ENCODE measurements at places on chromosomes 4 and X.

- no peak for DNase-seq
Observed at GRCh38 chrX:41468647-41469323, 21.6 kb downstream of the NYX start.

DNA sequence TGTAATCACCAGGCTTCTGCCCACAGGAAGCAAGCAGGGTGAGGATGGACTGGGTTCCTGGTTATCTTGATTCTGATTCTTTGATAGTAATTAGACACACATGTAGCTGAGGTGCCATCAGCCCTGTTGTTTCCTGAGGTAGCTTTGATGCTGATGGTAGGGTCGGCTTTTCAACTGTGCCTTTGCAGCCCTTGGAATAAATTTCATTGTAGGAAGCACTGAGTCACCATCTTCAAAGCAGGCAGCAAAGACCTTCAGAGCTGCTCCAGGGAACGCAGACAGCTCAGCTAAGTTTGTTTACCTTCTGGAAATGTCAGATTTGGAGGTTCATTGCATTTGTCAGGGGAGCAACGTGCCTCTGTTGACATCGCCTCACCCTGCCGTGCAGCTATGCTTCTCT is 135.4 kb downstream of the ASMT start:
- no peak for DNase-seq

DNA sequence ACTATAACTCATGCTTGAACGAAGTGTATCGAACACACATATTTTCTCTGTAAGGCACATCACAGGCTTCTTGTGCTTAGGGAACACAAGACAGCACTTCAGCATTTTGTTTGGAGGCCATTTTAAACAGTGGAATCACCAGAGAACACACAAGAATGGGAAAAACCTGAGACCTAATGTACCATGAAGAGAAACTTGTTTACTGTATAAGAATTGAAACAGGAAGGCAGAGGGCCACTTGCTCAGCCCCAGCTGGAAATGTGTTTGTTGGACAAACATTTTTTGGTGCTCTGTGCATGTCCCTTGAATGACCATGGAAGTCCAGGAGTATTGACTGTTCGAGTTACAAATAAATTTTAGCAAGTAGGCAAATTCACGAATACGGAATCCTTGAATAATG is 47.5 kb downstream of the RAPGEF2 start:
- no peak for DNase-seq

GRCh38 chrX:21479695-21480270 is 105.6 kb downstream of the CNKSR2 start:
- no peak for DNase-seq

GRCh38 chr4:48767055-48767929 is 12.8 kb downstream of the FRYL start:
- no peak for DNase-seq

DNA sequence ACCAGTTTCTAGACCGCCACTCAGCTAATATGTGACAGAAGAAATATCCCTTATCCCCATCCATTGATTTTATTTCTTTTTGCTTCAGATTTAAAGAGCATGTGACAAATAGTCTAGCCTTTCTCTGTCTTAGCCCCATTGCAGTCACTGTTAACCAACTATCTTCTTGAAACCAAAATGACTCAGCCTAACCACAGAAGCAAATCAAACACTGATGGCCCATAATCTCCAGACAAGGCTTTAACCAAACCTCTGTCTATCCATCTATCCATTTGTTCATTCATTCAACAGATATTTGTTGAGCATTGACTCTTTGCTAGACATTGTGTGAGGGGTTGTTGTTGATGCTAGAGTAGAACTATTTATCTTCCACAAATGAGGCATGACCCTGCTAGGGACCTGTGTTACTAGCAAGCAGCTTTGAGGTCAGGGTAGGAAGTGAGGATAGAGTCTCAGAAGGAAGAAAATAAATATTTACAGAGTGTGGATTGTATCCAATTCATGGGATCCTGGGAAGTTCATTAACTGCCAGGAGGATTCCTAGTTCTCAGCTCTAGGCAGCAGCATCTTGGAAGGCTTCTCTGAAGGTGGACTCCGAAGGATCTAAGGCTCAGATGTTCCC is 22.5 kb downstream of the HNRNPH2 start:
- DNase-seq: no peak

- DNase-seq: no peak
Observed at GRCh38 chr4:22019676-22020075, 71.1 kb upstream of the KCNIP4 start.

- no peak for DNase-seq
Observed at GRCh38 chr4:184347251-184348239, 126.8 kb downstream of the IRF2 start.

DNA sequence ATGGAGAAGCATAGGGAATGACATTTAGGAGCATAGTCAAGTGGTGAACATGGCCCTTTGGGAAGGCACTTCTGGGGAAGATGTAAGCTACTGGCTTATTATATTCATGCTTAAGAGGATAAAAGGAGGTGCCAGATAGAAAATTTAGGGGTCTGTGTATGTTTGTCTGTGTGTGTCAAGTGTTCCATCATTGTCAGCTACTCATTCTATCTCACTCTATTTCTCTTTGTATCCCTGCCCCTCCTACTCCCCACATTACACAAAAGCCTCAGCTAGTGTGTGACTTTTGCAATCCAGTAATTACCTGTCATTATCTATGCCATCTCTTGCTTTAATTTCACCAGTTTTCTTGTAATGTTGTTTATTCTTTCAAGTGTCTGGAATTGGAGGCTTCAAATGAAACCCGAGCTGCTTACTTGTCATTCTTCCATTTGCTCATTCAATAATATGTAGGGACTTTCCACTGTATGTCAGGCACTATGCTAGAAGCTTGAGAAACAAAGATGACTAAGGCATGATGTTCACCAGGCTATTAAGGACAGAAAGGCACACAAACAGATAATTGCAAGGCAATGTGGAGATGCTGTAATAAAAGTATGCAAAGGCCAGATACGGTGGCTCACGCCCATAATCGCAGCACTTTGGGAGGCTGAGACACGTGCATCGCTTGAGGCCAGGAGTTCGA is 229.8 kb upstream of the TEX13C start:
- DNase-seq: no peak

DNA sequence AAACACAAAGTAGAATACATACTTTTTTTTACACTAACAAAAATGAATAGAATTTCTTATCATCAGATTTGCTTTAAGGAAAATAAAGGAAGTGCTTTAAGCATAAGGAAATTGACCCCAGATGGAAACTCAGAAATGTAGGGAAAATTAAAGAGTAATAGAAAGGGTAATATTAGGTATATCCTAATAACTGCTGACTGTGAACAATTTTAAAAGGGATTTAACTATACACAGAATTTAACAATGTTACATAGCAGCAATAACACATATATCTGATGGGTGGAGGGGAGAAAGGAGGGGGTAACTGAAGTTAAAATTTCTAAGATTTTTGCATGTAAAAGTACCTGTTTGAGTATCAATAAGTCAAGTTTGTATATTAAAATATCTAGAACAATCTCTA is 8.6 kb downstream of the CDKL2 start:
- DNase-seq: no peak

GRCh38 chr4:96354036-96354712 is 514.3 kb downstream of the PDHA2 start:
- no peak for DNase-seq

DNA sequence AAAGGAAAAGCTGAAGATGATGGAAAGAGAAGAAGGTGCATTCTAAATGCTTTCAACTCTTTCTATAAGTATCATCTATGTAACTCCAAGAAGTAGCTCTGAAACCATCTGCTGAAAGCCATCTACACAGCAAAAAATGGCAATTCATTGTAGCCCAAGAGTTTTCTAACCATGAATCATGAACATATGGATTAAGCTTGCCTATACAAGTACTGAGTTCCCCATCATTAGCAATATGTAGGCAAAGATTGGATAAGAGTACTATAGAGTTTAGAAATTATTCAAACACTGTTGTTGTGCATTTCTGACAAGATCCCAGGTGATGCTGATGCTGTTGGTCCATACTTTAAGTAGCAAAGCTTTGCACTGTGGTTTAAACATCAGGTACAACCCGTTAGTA is 11.2 kb downstream of the DAPP1 start:
- DNase-seq: no peak

GRCh38 chr4:23219779-23220408 is 527.2 kb downstream of the GBA3 start:
- DNase-seq: no peak

DNA sequence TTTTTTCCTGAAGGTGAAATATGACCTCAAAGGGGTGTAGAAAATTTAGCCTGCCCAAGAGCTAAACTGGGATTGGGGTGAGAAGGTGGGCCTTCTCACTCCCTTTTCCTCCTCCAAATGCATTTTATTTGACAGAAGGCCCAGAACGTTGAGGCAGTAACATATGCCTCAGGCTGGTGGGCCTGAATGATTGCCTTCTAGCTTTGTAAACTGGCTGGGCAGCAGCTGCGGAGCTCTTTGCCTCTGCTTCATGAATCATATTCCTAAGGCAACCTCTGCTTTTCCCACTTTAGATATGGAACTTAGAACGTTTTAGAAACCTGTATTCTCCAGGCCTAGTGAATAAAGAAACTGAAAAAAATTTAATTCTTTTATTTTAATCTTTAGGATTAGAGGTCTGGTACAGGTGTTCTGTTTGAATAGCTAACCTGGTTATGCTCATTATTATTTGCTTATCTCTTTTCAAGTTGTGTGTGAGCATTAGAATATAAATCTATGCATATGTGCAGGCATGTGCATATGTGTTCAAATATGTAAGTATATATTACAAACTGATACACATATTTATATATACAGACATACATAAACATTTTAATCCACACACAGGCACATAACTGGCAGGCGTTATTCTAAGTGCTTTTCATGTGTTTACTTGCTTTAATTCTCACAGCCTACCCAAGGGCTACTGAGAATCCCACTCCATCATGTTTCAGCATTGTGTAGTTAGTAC is 11.5 kb downstream of the PRDM8 start:
- DNase-seq: no peak

DNA sequence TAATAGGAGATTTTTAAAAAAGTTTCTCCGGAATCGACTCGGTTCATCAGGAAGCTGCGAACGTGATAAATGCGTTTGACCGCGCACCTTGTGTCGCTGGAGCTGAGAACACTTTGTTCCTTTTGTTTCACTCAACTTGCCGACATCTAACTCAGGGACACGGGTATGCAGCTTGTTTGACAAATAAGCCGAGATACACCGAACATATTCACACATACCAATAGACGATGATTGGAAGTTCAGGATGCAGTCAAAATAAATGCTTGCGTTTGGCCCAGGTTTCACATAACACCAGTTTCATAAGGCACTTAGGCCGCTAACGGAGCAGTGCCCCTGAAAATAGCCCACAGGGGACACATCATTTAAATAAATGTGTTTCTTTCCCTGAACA is 932 bp upstream of the SHISA3 start:
- no peak for DNase-seq

GRCh38 chr4:114922592-114922933 is 190.9 kb downstream of the NDST4 start:
- DNase-seq: no peak

DNA sequence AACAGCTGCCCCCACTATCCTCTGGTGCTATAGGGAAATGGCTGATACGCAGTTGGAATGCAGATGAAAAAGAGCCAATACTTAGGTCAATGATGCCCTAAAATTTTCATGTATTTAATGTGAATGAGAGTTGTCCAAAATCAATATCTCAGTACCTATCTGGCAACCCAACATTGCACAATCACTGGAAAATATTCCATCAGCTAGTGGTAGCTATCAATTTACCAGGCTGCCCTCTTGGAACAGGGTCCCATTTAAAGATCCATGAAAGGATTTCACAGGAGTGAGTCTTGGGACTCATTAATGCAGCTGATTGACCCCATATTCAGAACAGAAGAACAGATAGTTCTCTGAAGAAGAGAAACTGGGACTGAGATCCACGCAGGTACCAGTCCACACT is 638.9 kb downstream of the SMARCA1 start:
- no peak for DNase-seq

DNA sequence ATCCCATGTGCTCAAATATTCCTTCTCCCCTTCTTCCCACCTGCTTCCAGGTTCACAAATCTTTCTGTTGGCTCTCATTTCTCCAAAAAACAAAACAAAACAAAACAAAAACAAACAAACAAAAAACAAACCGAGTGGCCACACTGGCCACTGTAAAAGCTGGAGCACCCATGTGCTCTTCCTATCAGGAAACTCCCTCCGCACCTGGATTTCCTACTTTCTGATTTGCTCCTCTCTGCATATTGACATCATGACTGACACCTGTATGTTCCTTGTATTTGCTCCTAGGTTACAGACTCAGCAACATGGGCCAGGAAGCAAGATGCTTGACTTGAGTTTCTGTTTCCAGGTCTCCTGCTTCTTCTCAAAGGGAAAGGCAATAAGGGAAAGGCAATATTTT is 258.8 kb downstream of the GPC3 start:
- DNase-seq: no peak

DNA sequence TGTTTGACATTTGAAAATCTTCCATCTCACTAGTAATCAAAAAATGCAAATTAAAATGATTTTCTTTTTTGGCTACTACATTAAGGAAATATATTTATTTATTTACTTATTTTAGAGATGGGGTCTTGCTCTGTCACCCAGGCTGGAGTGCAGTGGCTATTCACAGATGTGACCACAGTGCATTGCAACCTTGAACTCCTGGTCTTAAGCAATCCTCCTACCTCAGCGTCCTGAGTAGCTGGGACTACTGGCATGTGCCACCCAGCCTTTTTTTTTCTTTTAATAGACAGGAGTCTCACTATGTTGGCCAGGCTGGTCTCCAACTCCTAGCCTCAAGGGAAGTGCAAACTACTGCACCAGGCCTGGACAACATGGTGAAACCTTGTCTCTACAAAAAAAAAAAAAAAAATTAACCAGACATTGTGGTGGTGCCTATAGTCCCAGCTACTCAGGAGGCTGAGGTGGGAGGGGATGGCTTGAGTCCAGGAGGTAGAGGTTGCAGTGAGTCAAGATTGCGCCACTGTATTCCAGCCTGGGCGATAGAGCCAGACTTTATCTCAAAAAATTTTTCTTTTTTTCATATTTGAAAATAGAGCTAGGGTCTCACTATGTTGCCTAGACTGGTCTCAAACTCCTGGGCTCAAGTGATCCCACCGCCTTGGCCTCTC is 4.4 kb upstream of the SMIM14 start:
- DNase-seq: no peak

- DNase-seq: no peak
Observed at GRCh38 chr4:127995776-127996175, 30.6 kb downstream of the ABHD18 start.

All from stimulated activated CD8-positive, alpha-beta memory T cell treated with anti-CD3 and anti-CD28 coated beads, Interleukin-12 subunit alpha, Interleukin-12 subunit beta, amount 100 ng/mL, for 1 hour (primary cell).